ENCODE measurements at places on chromosomes 7 and 10.

GRCh38 chr10:96840841-96841518, 8.9 kb downstream of the LCOR start:
- DNase-seq, result no peak

DNA sequence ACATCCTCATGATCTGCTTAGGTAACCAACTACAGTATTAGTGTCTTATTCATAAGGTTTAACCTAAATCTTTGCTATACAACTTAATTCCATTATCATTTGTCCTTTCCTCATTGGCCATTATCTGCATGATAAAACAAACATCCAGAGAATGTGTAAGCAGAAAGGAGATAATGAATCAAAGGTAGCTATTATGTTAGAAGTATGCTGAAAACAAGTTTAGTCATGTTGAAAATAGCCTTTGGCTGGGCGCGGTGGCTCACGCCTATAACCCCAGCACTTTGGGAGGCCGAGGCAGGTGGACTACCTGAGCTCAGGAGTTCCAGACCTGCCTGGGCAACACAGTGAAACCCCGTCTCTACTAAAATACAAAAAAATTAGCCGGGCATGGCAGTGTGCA, 78.2 kb downstream of the NT5C2 start:
- no peak for DNase-seq

GRCh38 chr7:20193873-20194272, 23.3 kb downstream of the MACC1 start:
- no peak for DNase-seq

GRCh38 chr7:55107946-55108345, 89.1 kb downstream of the EGFR start:
- no peak for DNase-seq

DNA sequence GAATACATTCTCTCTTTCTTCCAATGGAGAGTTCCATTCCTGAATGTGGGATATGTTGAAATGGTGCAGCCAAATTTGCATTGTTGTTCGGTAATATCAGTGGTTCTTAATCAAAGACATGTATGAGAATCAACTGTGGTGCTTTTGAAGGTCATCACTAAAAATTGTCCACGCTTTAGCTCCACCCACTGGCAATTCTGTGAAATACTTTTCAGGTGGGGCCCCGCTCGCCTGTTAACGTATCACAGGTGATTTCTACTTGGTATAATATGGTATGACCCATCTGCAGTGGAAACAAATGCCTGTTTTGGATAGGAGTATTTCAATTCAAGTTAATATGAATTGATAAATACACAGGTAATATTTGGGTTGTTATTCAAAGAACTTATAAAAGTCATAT, 178.4 kb downstream of the NSUN6 start:
- no peak for DNase-seq

DNA sequence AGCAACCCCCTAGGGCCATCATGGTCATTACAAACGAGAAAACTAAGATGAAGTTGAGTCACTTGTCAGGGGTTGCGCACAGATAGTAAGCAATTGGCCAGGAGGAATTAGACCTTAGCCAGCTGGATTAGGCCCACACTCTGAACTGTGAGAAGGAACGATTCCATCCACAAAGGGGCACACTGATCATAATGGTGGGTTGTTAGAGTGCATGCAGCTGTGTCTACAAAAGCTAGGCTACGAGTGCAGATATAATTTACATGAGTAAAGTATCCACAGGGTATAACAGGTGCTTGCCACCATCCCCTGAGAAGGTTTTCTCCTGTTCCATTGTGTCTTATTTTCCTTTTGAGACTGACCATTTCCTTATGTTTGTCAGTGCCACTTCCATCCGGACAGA, 16.6 kb upstream of the FAM170B start:
- DNase-seq, result no peak

DNA sequence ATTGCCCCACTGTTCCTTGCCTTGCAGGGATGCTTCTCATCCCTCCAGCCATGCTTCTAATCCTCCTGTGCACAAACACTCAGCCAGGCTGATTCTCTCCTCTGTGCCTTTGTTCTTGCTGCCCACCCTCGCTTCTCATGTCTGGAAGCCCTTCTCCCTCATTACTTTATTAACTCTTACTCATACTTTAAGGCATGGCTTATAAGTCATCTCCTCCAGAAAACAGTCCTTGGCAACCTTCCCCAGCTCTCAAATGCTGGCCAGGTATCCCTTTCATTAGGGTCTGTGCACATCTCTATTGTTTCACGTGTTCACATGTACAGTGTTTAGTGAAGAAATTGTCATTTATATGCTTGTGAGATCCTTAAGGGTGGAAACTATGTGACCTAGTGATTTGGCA, 62.9 kb downstream of the ITGB8 start:
- DNase-seq, result no peak

DNA sequence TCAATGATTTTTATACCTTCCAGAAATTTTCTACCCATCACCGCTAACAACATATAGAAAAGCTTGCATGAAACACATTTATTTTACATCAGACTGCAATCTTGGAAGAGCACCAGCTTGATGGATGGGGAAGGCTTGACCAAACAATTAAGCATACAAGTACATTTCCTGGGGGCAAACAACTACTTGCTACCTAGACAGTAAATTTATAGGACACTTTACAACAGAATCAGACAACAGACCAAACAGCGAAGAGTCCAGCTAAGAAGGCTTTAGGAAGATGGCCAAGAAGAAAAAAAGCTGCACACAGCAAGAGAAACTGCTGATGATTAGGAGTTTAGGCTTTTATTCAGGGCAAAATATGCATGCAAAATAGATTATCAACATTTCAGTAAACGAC, 8.0 kb downstream of the AASS start:
- no peak for DNase-seq

DNA sequence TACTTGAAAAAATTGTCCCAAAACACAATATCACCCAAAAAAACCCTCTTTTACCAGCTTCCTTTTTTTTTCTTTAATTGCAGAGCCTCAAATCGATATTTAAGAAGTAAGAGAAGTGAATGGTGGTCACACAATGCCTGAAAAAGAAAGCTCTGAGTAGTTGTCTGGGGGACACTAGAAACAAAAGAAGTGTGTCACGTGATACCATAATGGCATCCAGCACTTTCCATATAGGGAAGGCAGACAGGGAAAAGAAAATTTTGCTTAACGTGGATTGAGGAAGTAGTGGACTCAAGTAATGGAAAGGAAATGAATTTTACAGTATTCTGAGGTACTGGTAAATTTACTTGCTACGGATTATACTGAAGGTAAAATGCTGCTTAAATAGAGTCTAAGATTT, 765.9 kb upstream of the C7orf33 start:
- DNase-seq, result no peak

DNA sequence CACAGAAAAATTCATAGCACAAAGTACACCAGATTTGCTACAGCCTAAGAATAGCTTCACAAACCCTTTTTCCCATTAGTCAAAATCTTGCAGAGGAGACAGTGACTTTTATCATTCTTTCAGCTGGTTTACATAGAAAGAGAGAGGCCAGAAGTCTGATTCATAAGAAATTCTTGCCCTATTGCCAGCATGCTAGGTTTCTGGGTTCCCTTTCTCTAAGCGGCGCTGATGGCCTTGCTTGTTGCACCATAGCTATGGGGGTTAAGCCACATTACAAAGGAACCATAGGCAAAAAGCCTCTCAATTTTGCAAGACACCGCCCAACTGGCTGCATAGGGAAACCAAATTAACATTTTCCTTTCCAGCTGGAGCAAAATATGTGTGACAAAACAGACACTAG, 87.4 kb downstream of the ZNF467 start:
- DNase-seq, result no peak

DNA sequence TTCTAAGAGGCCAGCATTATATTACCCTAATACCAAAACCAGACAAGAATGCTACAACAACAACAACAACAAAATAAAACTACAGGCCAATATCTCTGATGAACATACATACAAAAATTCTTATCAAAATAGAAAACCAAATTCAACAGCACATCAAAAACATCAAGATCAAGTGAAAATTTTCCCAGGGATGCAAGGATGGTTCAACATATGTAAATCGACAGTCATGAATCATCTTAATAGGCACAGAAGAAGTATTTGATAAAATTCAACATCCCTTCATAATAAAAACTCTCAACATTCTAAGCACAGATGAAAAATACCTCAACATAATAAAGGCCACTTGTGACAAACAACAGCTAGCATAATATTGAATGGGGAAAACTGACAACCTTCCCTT, 75.3 kb downstream of the JMJD1C start:
- DNase-seq, result no peak

DNA sequence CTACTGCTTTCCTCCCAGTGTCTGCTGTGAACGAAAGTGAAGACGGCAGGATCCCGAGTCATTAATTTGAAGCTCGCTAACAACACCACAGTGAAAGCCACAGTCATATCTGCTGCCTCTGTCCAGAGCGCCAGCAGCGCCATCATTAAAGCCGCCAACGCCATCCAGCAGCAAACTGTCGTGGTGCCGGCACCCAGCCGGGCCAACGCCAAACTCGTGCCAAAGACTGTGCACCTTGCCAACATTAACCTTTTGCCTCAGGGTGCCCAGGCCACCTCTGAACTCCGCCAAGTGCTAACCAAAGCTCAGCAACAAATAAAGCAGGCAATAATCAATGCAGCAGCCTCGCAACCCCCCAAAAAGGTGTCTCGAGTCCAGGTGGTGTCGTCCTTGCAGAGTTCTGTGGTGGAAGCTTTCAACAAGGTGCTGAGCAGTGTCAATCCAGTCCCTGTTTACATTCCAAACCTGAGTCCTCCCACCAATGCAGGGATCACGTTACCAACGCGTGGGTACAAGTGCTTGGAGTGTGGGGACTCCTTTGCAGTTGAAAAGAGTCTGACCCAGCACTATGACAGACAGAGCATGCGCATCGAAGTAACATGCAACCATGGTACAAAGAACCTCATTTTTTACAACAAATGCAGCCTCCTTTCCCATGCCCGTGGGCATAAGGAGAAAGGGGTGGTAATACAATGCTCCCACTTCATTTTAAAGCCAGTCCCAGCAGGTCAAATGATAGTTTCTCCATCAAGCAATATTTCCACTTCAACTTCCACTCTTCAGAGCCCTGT, 94.8 kb upstream of the KCNMA1 start:
- no peak for DNase-seq

- no peak for DNase-seq
These were observed 75.3 kb upstream of the TAS2R16 start for GRCh38 chr7:123070702-123071286.

- DNase-seq, result no peak
These were observed 205.6 kb upstream of the TCF7L2 start for GRCh38 chr10:112744181-112745096.

- no peak for DNase-seq
These were observed 18.8 kb downstream of the MYO3A start for GRCh38 chr10:25952857-25953256.

GRCh38 chr7:91142743-91143142, 121.5 kb upstream of the FZD1 start:
- no peak for DNase-seq

DNA sequence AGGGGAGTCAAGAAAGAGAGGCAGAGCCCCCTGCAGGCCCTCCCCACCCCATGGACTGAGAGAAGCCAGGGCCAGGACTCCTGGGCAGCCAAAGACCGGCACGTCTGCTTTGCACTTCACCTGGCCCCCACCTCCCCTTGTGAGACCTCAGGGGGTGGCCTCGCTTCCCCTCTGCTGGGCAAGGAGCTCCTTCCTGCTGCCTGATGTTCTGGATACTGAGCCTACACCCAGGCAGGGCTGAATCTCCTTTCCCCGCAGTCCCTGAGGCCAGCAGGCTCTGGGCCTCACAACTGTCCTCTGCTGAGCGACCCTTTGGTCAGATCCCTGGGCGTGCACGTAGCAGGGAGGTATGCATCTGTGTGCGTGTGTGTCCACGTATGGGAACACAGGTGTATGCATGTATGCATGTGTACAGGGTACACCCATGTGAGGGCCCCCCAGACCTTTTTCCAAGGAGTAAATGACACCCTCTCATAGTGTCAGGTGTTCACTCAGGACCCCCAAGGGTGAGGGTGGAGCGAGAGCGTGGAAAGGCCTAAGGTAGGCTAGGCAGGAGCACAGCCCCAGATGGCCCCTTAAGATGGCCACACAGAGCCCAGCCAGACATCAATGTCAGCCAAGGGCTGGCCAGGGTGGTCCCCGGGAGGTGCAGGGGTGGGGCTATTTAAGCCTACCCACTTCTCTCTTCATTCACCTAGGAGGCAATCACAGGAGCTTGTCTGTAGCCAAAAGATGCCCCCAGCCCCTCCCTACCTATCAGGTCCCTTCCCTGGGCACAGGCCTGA, 1.9 kb upstream of the RET start:
- DNase-seq, result no peak

GRCh38 chr10:79097021-79097872, 28.5 kb downstream of the ZMIZ1 start:
- DNase-seq, result no peak

GRCh38 chr10:103746598-103746997, 108.8 kb downstream of the SH3PXD2A start:
- DNase-seq, result no peak

- no peak for DNase-seq
These were observed 261.8 kb downstream of the PHF14 start for GRCh38 chr7:11235491-11235890.

GRCh38 chr10:51585742-51586141, 113.7 kb downstream of the CSTF2T start:
- DNase-seq, result no peak

DNA sequence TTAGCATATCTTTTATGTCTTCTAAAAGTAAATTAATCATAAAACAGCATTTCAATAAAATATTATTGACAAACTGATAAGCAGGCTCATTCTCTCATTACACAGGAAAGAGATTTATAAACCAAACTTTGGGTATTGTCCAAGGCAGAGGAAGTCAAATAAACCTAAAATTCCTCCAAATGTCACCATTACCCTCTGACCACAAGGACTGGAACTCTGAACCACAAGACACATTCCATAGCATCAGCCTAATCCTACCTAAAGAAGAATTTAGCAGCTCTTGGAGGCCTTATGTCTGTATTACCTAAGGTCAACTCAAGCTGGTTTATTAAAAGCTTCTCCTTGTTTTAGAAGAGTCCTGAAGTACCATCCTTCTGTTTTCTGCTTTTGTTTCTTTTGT, 82.4 kb upstream of the SLC13A1 start:
- DNase-seq, result no peak

DNA sequence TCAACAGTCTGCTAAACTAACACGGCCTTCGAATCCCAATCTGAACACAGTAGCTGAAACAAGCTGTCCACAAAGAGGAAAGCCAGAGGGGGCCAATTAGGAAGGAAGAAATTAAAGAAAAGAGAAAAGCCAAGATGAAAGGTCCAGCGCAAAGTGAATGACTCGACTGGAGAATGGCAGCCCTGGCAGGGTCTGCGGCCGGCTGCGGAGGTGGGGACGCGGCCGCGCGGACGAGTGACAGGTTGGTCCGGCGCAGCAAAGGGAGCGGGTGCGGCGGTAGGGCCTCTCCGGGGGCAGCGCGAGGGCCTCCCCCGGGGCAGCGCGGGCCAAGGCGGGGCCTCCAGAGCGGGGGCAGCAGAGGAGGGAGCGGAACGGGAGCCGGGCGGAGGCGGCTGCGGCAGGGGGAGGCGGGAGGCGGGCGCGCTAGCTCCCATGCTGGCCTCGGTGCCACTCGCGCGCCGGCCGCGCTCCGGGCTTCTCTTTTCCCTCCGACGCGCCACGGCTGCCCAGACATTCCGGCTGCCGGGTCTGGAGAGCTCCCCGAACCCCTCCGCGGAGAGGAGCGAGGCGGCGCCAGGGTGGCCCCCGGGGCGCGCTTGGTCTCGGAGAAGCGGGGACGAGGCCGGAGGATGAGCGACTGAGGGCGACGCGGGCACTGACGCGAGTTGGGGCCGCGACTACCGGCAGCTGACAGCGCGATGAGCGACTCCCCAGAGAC, at the start of gene VWC2:
VWC2 (plus strand) TSS at position 421 of the 718 bp plus-strand sequence. CDS start 1,798 bp downstream, outside the sequence.
- DNase-seq, result no peak

Measured in activated naive CD8-positive, alpha-beta T cell treated with anti-CD3 and anti-CD28 coated beads, Interleukin-2, amount 50 U/mL, for 16 hours (primary cell).